ENCODE measurements at places on chromosomes 13 and 19.

DNA sequence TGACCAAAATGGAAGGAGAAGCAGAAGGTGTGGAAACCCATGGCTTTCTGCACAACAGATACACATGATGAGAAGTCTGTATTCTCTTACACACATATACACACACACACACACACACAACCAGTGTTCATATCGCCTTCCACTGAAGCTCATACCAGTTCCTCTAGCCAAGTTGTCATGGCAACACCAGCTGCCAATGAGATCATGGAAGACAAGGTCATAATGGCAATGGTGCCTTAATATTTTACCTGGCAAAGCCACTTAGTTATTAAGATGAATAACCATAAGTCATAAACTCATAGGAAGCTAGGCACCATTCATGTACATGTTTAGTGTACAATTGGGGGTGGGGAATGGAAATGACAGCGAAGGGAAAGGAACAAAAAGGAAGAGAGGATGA, 2.6 kb upstream of the DHRS12 start:
- DNase-seq: no peak

DNA sequence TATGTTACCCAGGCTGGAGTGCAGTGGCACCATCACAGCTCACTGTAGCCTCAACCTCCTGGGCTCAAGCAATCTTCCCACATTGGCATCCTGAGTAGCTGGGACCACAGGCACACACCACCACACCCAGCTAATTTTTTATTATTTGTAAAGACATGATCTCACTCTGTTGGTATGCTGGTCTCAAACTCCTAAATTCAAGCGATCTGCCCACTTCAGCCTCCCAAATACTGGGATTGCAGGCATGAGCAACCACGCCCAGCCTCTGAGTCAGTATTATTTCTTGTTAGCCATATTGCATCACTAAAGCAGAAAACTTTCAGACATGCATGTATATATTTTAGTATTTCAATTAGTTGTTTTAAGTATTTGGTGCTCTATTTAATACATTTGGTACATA, 376.4 kb downstream of the GPC6 start:
- DNase-seq: no peak

DNA sequence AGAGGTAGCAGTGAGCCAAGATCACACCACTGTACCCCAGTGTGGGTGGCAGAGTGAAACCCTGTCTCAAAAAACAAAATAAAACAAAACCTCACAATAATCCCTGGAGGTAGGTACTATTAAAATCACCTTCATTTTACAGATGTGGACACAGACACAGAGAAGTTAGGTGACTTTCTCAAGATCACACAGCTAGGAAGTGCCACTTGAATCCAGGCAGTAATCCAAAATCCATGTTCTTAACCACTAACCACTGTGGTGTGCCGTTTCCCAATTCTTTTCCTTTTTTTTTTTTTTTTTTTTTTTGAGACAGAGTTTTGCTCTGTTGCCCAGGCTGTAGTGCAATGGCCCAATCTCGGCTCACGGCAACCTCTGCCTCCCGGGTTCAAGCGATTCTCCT, 9.0 kb downstream of the PPP1R14A start:
- no peak for DNase-seq

DNA sequence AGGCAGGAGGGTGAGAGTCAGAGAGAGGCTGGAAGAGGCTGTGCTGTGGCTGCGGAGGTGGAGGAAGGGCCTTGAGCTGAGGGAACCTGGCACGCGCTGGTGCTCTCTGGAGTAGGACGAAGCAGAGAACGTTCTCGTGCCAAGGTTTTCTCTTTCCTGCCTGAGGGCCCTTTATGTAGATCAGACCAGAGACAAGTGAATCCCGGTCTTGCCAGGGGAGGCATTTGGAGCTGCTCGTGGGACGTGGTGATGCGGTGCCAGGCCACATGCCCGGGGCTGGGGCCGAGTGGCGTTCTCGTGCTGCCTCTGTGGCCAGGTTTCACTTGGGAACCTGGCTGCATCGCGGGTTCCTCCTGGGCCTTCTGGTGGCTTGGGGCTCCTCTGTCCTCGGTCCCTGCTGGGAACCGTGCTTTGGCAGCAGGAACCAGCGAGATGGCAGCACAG, 54.2 kb downstream of the KDM4B start:
- DNase-seq: no peak

DNA sequence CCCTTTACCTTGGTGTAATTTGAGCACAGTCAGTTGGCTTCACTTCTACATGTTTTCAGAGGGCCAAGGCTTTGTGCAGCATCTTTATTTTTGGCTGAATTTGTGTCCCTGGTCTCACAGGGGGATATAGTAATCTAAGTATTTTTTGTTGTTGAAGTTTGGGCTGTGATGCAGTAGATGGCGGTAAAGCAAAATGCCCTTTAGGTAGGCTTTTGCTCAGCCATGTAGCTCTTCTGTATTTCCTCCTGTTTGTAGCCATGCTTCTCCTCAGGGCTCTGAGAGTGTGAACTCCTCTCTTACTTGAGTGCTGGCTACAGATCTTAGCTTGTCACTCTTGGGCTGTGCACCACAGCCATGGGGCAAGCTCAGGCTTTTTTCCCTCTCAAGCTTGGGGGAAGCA, 328.6 kb downstream of the SLITRK5 start:
- peak; percentile 11 for DNase-seq

DNA sequence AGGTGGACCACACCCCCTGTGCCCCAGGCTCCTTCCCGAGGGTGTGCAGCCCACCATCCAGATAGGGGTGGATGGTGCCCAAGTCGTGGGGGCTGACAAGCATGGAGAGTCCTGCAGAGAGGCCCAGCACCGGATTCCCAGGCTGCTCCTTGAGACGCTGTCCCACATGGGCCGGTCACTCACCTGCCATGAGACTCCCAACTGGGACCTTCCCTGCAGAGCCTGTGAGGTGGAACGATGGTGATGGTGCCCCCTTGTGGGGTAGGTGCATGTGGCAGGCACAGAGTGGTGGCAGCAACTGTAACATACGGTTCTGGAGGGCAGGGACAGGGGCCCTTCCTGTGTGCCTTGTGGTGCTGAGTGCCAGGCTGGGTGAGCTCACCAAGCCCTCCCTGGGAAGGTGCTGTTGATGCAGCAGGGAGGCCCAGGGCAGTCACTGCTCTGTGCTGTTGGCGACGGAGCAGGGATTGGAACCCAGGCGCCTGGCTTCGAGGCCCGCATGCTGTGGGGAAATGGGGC, 33.1 kb downstream of the PPP1R37 start:
- DNase-seq: peak; percentile 79

GRCh38 chr13:101931186-101931585, 470.7 kb downstream of the FGF14 start:
- DNase-seq: no peak

GRCh38 chr13:109644069-109644750, 142.2 kb downstream of the IRS2 start:
- DNase-seq: no peak

DNA sequence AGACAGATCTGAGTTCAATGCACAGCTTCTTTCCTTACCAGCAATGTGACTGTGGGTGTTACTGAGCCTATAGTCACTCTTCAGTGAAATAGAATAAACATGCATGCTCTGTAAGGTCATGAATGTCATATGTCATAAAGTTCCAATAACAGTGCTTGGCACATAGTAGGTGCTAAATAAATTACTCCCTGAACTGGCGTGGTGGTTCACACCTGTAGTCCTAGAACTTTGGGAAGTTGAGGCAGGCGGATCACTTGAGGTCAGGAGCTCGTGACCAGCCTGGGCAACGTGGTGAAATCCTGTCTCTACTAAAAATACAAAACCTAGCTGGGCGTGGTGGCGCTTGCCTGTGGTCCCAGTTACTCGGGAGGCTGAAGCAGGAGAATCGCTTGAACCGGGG, 13.2 kb downstream of the WBP4 start:
- no peak for DNase-seq

DNA sequence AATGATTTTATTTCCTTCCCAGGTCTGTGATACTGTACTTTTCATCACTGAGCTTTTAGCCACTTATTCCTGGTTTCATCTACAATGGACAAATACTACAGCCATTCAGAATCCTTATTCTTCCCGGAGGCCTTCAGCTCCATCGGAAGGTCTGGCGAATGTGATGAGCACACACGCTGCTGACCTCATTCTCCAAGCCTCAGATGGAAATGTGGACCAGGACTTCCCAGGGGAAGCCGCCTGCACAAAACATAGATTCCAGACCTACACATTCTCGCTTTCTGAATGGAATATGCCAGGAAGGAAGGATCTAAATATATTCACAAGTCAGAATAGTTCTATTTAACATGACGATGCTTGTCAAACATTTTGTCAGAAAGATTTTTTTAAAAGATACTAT, 75.6 kb downstream of the CDADC1 start:
- no peak for DNase-seq

DNA sequence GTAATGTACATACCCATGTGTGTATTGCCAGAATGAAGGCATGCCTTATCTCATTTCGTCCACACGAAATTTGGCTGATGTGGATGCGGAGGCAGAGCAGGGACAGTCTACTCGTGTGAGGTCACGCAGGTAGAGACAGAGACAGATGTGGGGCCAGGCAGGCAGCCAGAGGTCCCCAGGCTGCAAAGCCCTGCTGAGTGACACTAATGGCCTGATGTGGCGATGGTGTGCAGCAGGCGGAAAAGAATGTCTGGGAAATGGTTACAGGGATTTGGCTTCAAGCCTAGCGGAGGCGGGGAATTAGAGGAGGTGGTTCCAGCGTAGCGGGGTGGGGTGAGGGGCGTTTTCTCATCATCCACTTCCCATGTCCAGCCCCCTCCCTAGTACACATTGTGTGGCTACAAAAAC, 4.2 kb upstream of the IZUMO2 start:
- DNase-seq: no peak

- no peak for DNase-seq
These were observed 9.6 kb upstream of the PRKD2 start for GRCh38 chr19:46726551-46726950.

GRCh38 chr19:44649578-44650145, 6.0 kb downstream of the PVR start:
- DNase-seq: no peak

DNA sequence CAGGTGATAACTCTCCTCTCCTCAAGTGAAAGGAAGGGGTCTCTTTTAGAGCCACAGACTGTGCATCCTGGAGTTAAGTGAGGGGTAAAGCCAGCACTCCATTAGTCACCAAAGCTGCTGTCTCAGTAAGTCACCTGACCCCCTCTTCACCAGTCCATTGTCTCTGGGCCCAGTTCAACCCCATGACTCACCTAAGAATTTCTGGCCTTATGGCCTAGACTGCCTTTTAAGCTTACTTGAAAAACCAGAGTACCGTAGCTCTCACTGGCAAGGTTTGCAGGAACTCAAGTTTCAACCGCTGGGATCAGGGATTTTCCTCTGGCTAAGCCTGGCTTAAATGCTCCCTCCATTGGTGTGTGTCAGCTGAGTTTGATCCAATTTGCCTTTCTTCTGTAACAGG, 23.4 kb upstream of the EID2 start:
- no peak for DNase-seq

- DNase-seq: no peak
These were observed 10.7 kb downstream of the SHISA7 start for GRCh38 chr19:55432241-55432959.

DNA sequence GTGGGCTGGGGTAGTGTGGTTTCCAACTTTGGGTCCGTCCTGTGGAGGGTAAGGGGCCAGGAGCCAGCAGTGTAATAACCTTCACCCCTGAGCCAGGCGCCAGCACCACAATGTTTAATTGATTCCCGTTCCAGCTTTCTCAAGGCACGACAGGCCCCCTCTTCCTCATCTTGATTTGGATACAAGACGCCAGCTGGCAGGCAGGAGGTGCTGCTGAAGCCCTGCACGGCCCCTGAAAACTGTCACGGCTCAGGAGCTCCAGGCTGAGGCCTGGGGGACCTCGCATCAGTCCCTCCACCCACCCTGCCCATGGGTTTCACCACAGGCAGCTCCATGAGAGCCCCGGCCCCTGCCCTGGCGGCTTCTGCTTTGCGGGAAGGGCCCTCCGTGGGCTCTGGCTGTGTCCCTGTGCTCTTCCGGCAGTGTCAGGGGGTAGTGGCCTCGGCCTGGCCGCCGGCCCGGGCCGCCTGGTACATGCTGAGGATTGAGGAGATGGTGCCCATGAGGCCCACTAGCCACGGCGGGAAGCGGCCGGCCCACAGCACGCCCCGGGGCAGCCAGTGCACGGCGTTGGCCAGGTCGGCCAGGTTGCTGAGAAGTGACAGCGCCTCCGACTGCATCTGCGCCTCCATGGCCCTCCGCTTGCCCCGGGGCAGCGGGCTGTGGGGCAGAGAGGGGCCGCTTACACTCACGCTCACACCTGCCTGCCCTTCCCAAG, 11.9 kb downstream of the PEX11G start:
- no peak for DNase-seq

DNA sequence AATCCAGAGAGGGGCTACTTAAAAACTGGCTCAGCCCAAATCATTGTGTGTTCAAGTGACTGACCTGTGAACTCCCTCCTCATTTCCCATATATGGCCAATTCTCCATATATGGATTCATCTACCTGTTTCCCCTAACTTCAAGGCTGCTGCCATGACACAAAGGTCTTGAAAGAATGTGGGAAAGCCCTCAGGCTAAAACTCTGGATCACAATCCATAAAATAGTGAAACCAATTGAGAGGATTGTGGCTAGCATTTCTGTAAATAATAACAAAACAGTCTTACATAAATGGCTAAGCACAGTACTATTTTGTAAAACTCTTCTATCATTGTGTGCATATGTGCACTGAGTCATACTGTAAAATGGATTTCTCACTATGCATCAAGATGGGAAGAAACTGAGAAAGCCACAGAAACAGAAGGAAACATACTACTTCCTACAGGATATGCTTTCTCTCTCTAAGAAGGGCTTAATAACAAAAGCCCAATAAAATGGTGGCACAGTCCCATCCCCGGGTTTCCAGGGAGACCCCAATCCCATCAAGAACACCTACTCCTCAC, 80.5 kb downstream of the FOXO1 start:
- no peak for DNase-seq

DNA sequence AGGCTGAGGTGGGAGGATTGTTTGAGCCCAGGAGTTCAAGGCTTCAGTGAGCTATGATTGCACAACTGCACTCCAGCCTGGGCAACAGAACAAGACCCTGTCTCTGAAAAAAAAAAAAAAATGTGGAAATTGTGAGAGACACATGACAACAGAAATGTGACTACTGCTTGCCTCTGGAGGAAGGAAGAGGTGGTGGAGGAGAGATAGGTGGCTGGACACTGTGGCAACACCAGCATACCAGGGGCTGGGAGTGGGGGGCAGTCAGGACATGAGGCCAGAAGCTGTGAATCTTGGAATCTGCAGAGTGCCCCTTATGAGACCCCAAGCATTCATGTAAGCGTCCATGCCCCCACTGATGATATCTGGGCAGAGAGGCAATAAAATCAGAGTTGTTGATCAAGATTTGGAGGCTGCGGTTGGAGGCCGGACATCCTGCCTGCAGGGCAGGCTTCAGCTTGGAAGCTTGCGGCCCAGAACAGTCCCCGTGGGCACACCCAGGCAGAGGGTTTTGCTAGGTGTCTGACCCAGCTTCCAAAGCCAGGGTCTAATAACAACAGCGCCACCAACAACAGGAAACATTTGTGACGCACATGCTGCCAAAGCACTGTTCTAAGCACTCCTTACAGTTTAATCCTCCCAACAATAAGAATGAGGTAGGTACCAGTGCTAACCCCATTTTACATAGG, 16.9 kb downstream of the FAM187B start:
- DNase-seq: peak; percentile 91

Measured in common myeloid progenitor, CD34-positive (primary cell).